Gastrocnemius medialis (tissue), 4 donors: ENCODE measurements at places on chromosomes 4 and X. TPM values are rescaled to one million over a fixed set of nuclear protein-coding genes. Genes with fewer than 3 reads are reported as not detected.

DNA sequence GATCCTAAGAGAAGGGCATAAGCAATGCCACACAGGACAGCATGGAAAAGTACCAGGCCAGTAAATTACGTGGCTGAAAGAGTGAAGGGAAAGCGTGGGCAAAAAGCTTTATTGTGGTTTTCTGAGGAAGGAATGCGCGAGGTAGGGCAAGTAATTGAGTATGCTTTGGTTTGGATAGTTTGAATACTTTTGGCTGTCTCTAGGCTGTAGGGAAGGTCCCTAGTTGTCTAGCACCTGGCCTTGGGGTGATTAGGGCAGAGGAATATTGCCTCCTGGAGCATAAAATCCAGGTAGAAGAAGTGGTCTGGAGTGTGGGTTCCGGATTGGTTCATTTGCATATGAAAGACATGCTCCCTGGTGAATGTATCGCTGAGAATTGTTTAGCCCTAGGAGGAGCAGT is 46.4 kb upstream of the NALF2 start:
- no peaks in the 10 kb centered on the region for H3K27me3 ChIP-seq
- H3K4me1 ChIP-seq = no peaks in the 10 kb centered on the region
- DNase-seq = no peak
- no peaks in the 10 kb centered on the region for H3K36me3 ChIP-seq
- no peak overlapping the region for H3K4me3 ChIP-seq
- H3K27ac ChIP-seq = no peak overlapping the region

Gene CSN1S1
- not detected for total RNA-seq

GRCh38 chr4:140242357-140243277 is 88.6 kb upstream of the MAML3 start:
- DNase-seq = no peak
- H3K36me3 ChIP-seq = no peaks in the 10 kb centered on the region
- H3K4me1 ChIP-seq = peaks cover 31% of the 10 kb centered on the region
- H3K4me3 ChIP-seq = no peak overlapping the region

Gene PDLIM3
- 2,309 TPM for total RNA-seq

DNA sequence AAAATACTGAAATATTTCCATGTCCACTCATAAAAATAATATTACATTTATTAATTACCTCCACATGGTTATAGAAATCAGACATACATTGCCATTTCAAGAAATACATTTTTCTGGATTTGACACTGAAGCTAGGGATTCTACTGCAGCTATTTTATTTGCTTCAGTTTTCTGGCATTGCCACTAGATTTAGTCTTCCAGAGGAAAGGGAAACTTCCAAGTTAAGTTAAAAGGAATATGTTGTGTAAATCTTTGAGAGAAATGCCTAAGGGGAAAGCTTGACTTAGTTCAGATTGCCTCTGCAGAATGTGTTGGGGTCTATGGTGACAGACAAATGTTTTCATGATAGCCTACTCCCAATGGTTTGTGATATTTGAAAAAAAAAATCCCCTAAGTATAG is 1631.3 kb downstream of the PCDH18 start:
- H3K4me1 ChIP-seq = no peaks in the 10 kb centered on the region
- no peaks in the 10 kb centered on the region for H3K36me3 ChIP-seq
- H3K27me3 ChIP-seq = no peaks in the 10 kb centered on the region
- H3K4me3 ChIP-seq = no peak overlapping the region

- no peak overlapping the region for H3K27ac ChIP-seq
- no peak for DNase-seq
- no peaks in the 10 kb centered on the region for H3K36me3 ChIP-seq
- H3K27me3 ChIP-seq = no peaks in the 10 kb centered on the region
- H3K4me3 ChIP-seq = no peak overlapping the region
- H3K4me1 ChIP-seq = no peaks in the 10 kb centered on the region
Observed at GRCh38 chr4:174157106-174157607, 126.3 kb downstream of the FBXO8 start.

DNA sequence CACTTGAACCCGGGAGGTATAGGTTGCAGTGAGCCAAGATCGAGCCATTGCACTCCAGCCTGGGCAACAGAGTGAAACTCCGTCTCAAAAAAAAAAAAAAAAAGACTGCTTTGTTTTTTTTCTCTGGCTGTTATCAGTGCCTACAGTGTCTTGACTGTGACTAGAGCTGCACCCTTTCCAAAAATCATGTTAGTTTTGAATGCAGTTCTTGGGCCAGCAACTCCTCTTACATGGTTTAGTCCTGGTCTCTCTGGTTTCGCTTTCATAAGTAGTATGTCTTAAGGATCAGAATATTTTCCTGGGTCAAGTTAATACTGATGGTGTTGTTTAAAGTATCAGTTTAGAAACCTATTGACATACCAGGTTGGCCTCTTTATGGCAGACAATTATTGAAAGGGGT is 34.2 kb upstream of the NALF2 start:
- H3K27me3 ChIP-seq = peaks cover 8% of the 10 kb centered on the region
- DNase-seq = no peak
- H3K4me1 ChIP-seq = no peaks in the 10 kb centered on the region

DNA sequence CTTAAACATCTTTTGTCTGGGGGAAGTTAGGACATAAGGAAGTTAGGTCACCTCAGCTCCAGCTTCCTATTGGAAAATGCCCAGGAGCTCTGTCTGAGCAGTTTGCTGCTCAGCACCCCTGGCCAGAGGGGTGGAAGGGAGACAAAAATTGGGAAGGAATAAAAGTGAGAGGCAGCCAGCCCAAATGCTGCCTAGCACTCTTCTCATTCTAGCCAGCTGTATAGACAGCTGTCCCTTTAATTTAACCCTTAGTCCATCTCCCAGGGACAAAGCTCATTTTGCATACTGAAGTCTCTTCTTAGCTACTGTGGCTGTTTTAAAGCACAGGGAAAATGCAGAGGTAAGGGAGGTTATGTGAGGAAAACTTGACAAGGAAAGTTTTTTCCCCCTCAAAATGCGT is 89.5 kb upstream of the CITED1 start:
- no peaks in the 10 kb centered on the region for H3K36me3 ChIP-seq
- DNase-seq = no peak
- no peak overlapping the region for H3K4me3 ChIP-seq
- peaks cover 15% of the 10 kb centered on the region for H3K4me1 ChIP-seq
- no peaks in the 10 kb centered on the region for H3K27me3 ChIP-seq
- no peak overlapping the region for H3K27ac ChIP-seq

DNA sequence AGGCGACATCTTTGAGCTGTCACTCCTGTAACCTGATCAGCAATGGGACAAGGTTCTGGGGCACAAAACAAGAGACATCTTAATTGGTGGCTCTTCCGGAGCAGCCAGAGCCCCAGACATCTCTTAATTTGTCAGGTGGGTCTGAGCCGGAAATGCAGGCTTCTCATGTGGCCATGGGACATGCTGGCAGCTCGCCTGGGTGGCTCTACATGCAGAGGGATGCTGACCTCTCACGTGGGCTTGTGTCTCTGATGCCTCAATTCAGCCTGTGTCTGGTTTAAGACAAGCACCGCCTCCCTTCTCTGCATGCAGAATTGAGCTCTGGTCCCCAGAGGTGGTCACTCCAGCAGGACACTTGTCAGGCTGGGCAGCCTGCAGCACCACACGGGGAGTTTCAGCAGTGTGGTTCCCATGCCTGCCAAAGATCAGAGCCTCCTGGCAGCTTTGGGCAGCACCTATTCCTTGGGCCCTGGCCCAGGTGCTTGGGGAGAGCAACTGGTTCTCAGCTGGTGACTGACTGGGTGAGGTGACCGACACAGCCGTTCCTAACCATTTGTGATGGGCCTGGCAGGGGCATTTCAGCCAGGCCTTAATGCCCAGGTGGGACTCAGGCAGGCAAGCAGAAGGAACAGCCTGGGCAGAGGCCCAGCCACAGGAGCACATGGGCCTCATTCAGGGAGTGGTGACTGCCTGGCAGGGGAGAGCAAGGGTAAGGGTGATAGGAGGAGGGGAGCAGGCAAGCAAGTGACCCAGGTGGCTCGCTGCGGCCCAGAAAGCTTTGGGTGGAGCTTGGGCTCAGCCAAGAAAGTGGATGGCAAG is 53.4 kb downstream of the HMX1 start:
- no peak for DNase-seq
- no peaks in the 10 kb centered on the region for H3K27me3 ChIP-seq
- no peak overlapping the region for H3K4me3 ChIP-seq
- H3K4me1 ChIP-seq = no peaks in the 10 kb centered on the region
- no peaks in the 10 kb centered on the region for H3K36me3 ChIP-seq

Gene CXorf49
- not detected for total RNA-seq

DNA sequence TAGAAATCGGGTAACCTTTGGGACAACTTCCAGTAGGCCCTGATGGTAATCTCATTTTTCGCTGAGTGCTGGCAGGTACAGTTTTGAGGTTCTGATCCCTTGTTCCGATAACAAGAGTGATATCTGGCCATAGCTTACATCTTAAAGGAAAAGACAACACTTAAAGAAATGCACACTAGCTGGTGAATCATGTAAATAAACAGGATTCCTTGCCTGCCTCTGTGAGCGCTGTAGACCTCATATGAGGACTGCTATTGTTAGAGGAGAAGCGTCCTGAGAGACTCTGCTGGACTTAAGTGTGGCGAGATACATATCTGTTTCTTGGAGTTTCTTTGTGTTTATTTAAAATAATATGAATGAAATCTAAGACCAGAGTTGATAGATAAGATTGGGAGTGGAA is 149.3 kb upstream of the SLC4A4 start:
- no peaks in the 10 kb centered on the region for H3K27me3 ChIP-seq
- peaks cover 3% of the 10 kb centered on the region for H3K4me1 ChIP-seq
- no peak overlapping the region for H3K4me3 ChIP-seq
- no peak overlapping the region for H3K27ac ChIP-seq

GRCh38 chr4:158599150-158599549 is 72.5 kb downstream of the C4orf46 start:
- no peaks in the 10 kb centered on the region for H3K4me1 ChIP-seq
- no peak overlapping the region for H3K4me3 ChIP-seq
- H3K27ac ChIP-seq = no peak overlapping the region
- no peaks in the 10 kb centered on the region for H3K27me3 ChIP-seq
- H3K36me3 ChIP-seq = no peaks in the 10 kb centered on the region
- no peak for DNase-seq

Gene RAB40A
- total RNA-seq = not detected

DNA sequence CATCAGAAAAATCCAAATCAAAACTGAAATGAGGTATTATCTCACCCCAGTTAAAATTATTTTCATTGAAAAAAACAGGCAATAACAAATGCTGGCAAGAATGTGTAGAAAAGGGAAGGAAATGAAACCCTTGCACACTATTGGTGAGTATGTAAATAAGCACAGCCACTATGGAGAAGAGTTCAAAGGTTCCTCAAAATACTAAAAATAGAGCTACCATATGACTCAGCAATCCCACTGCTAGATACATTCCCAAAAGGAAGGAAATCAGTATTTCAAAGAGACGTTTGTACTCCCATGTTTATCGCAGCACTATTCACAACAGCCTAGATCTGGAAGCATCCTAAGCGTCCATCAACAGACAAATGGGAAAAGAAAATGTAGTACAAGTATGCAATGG is 932.4 kb downstream of the PCDH18 start:
- H3K27ac ChIP-seq = no peak overlapping the region
- DNase-seq = no peak
- no peaks in the 10 kb centered on the region for H3K36me3 ChIP-seq
- H3K4me3 ChIP-seq = no peak overlapping the region

Gene SHOX
- total RNA-seq = 0.29 TPM

GRCh38 chrX:109484886-109485285 is 3.0 kb upstream of the GUCY2F start:
- no peak overlapping the region for H3K27ac ChIP-seq
- no peaks in the 10 kb centered on the region for H3K36me3 ChIP-seq
- no peak overlapping the region for H3K4me3 ChIP-seq
- no peak for DNase-seq

DNA sequence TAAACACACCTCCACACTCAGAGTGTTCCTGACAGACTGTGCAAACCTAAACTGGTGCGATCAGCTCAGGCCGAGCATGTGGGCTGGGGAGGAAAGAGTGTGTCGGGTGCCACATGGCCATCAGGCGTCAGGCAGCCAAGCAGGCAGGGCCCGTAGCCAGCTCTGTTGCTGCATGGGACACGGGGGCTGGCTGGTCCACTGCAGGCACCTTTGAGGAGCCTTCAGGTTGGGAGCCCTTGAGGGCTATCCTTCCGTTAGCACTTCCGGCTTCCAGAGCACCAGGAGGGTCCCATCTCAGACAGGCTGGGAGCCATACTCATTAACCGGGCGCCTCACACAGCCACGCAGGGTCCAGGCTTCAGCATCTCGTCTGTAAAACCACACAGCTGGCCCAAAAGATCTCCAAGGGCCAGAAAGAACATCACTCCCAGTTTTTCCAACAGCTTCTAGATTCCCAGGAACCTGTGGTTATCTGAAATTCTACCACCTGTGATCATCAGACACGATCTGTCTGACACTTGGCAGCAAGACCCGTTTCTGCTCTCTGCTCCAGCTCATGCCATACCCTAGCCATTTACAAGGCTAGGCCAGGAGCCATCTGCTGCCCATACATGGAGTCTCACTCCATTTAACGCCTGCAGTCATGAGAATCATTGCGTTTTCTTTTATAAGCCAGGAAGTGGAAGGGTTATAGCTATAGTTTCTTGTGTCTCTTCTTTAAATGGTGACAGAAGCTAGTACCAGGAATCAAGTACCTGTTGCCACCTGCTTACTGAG is 87.5 kb downstream of the NSUN7 start:
- no peak overlapping the region for H3K27ac ChIP-seq
- no peaks in the 10 kb centered on the region for H3K36me3 ChIP-seq
- H3K27me3 ChIP-seq = no peaks in the 10 kb centered on the region

GRCh38 chr4:38957261-38957815 is 74.9 kb downstream of the TMEM156 start:
- DNase-seq = no peak
- no peaks in the 10 kb centered on the region for H3K4me1 ChIP-seq
- H3K27me3 ChIP-seq = no peaks in the 10 kb centered on the region
- H3K27ac ChIP-seq = no peak overlapping the region
- no peaks in the 10 kb centered on the region for H3K36me3 ChIP-seq

DNA sequence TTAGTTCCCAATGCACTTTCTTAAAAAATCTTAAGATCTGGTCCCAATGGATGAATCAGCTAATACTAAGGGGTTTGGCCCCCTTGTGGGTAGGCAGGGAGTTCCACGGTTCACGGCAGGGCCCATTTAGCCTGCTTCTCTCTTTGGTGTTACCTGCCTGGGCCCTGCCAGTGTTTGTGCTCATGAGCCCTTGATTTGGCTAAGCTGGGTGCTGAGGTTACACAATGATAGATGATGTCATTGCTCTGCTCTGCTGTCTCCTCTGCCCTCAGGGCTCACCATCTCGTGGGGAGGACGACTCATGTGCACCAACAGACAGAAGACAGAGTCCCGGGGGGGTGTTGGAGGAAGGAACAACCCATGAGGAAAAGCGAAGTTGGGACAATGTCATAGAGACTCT is 24.4 kb downstream of the RTL5 start:
- no peaks in the 10 kb centered on the region for H3K4me1 ChIP-seq
- H3K27me3 ChIP-seq = no peaks in the 10 kb centered on the region
- DNase-seq = no peak
- H3K4me3 ChIP-seq = no peak overlapping the region
- no peak overlapping the region for H3K27ac ChIP-seq

DNA sequence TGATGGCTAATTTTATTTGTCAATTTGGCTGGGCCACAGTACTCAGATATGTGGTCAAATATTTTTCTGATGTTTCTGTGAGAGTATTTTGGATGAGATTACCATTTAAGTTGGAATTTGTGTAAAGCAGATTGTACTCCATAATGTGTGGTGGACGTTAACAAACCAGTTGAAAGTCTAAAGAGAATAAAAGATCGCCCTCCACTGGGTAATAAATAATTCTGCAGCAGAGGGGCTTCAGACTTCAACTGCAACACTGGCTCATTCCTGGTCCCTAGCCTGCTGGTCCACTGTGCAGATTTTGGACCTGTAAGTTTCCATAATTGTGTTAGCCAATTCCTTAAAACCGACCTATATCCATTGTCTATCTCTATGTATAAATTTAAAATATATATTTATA is 540.3 kb downstream of the PCDH18 start:
- DNase-seq = no peak
- no peak overlapping the region for H3K4me3 ChIP-seq
- no peaks in the 10 kb centered on the region for H3K27me3 ChIP-seq
- H3K4me1 ChIP-seq = no peaks in the 10 kb centered on the region
